ENCODE measurements at places on chromosomes 4 and X.

- no peaks in the 10 kb centered on the region for H3K36me3 ChIP-seq
- H3K4me3 ChIP-seq: no peak overlapping the region
- DNase-seq: no peak
- H3K27ac ChIP-seq: no peak overlapping the region
These were observed 27.5 kb downstream of the LNX1 start for GRCh38 chr4:53563824-53564223.

DNA sequence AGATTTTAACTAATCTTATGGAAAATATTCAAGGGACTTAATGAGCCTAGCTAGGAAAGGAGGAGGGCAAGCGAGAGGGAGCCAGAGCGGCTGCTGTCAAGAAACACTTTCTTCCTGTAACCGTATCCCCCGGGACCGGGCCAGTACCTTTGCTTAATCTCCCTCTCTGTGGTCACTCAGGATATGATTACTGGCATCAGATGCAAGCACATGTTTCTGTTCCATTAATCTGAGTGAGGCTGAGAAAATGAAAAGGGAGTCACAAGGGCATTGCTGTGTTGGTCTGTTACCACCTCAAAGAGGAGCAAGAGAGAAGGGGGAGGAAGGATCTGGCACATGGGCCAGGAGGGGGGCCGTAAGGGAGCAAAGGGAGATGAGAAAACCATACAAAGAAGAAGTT is 356.7 kb upstream of the GATB start:
- H3K27ac ChIP-seq: no peak overlapping the region
- H3K27me3 ChIP-seq: no peaks in the 10 kb centered on the region
- H3K4me1 ChIP-seq: peaks cover 33% of the 10 kb centered on the region
- no peaks in the 10 kb centered on the region for H3K36me3 ChIP-seq

DNA sequence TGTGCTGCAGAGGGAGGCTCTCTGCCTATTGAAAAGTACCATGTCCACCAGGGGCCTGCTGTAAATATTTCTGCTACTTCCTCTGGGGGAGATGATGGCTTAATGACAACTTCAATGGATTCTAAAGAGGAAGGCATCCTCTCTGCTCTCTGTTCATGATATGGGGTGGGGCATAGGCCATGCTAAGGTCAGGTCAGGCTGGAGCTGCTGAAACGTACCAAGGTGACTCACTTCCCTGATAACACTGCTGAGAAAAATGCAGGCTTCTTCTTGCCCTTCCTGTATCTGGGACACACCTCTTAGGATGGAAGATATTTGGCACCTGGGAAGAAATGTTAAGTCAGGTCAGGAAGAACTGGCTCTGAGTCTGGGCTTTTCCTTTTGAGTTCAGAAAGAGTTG is 31.5 kb downstream of the HS3ST1 start:
- no peaks in the 10 kb centered on the region for H3K36me3 ChIP-seq
- H3K27ac ChIP-seq: no peak overlapping the region
- no peak for DNase-seq
- H3K27me3 ChIP-seq: no peaks in the 10 kb centered on the region

DNA sequence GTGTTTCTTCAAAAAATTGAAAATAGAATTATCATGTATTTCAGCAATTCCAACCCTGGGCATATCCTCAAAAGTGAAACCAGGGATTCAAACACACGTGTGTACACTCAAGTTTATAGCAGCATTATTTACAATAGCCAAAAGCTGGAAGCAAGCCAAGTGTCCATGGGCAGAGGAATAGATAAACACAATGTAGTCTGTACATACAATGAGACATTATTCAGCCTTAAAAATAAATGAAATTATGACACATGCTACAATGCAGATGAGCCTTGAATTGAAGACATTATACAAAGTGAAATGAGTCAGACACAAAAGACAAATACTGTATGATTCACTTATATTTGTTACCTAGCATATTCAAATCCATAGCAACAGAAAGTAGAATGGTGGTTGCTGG is 853.4 kb downstream of the STIM2 start:
- no peaks in the 10 kb centered on the region for H3K27me3 ChIP-seq
- no peak overlapping the region for H3K4me3 ChIP-seq
- no peak overlapping the region for H3K27ac ChIP-seq
- H3K4me1 ChIP-seq: no peaks in the 10 kb centered on the region
- no peaks in the 10 kb centered on the region for H3K36me3 ChIP-seq
- DNase-seq: no peak

GRCh38 chr4:15381806-15382338 is 46.0 kb upstream of the C1QTNF7 start:
- H3K36me3 ChIP-seq: no peaks in the 10 kb centered on the region
- no peak for DNase-seq
- no peak overlapping the region for H3K27ac ChIP-seq
- no peak overlapping the region for H3K4me3 ChIP-seq
- H3K27me3 ChIP-seq: no peaks in the 10 kb centered on the region

DNA sequence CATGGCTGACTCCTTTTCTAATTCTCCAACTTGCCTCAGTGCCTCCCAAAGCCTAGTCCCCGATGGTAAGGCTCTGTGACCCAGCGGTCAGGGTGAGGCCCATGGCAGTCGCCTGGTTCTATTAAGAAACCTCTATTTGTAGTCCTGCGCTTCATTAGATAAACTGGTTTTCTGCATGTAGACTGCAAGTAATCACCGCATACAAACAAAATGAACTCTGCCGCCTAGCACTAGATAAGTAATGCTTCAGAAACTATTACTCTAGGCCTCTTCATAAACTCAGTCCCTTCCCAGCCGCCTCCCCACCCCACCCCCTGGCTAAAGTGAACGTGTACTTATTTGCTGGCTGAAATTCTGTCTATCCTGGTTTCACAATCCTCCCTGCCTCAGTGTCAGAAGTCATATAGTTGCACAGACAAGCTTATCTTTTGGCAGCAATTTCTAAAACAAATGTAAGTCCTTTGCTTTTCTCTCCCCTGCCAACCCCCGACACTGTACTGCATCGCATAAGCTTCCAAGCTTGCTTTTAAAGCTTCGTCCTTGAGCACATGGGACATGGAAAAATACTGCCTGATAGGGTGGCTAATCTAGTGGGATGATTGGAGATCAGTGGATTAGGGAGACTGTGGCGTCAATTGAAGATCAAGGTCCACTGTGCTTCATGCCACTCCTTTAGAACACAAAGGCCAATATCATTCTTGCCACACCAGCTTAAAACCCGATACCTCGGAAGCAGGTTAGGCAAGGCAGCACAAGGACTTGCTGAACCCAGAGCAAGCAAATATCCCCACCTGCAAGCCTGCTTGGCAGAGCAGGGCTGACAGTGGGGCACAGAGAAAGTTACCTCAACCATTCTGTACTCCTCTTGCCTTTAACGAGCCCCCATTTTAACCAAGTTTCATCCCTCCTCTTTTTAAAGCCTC is 125.8 kb downstream of the IRF2 start:
- no peaks in the 10 kb centered on the region for H3K27me3 ChIP-seq
- no peak for DNase-seq
- H3K36me3 ChIP-seq: no peaks in the 10 kb centered on the region
- H3K27ac ChIP-seq: no peak overlapping the region
- peaks cover 7% of the 10 kb centered on the region for H3K4me1 ChIP-seq

DNA sequence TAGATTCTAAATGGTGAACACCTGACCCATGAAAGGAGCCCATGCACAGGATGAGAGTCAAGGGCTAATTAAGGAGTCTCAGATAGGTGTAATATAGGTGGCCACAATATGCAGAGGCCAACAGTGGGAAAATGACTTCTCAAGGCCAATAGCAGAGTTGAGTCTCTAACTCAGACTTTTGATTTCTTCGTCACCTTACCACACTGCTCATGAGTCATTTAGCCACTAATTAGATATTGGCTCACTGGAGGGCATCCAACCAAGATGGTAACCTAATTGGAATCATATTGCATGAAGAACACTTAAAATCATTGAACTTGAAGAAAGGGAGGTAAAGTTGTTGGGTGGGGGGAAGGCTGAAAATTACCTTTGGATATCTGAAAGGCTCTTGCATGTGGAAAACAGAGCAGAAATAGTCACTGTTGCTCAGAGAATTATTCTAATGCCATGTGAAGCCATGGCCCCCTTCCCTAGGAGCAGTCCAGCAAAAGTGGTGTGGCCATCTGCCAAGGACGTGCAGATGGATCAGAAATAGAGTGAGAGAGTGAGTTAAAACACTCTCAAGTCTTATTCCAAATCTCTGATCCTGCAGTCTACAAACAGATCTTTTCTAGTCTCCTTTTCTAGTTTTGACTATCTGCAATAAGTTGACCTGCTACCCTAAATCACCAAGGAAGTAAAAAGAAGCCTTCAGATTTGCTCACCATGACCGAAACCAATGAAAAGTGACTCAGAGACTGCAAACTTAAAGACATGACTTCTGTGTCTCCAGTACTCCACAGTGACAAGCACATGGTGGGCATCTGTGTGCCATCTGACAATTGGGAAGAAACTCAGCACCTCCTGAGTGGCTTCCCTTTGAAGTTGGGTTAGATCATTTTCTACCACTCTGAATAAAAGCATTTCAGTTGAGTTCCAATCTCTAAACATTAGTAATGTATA is 93.9 kb upstream of the C1QTNF7 start:
- no peak overlapping the region for H3K27ac ChIP-seq
- H3K4me1 ChIP-seq: no peaks in the 10 kb centered on the region
- H3K4me3 ChIP-seq: no peak overlapping the region
- H3K36me3 ChIP-seq: no peaks in the 10 kb centered on the region
- no peak for DNase-seq
- no peaks in the 10 kb centered on the region for H3K27me3 ChIP-seq

GRCh38 chrX:84161641-84162040 is 26.4 kb downstream of the RPS6KA6 start:
- no peak for DNase-seq
- no peak overlapping the region for H3K4me3 ChIP-seq
- no peaks in the 10 kb centered on the region for H3K27me3 ChIP-seq
- H3K27ac ChIP-seq: no peak overlapping the region

DNA sequence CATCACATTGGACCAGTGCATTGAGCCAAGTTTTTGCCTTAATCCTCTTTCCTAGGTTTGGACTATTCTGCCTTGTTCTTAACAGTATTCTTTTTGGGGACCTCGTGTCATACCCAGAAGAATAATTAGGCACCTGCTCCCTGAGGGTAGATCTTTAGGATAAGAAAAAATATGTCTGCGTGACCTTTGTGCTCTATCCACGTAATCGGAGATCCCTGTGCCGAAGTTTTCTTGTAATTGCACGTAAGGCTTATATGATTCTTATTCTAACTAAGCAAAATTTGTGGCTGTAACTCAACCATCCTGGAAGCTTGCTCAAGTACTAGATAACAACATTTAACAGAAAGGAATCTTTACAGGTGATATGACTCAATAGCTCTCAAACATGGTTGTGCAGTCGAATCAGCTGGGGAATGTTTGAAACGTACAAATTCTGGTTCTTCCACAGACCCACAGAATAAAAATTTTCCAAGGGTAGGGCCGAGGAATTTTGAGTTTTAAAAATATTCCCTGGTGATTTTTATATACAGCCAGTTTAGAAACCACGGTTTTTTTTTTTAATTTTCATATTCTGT is 344.3 kb downstream of the GBA3 start:
- H3K4me3 ChIP-seq: no peak overlapping the region
- no peak for DNase-seq
- H3K27me3 ChIP-seq: no peaks in the 10 kb centered on the region
- H3K27ac ChIP-seq: no peak overlapping the region

GRCh38 chr4:151865312-151865711 is 104.5 kb upstream of the GATB start:
- peak; percentile 59 for DNase-seq
- H3K4me3 ChIP-seq: no peak overlapping the region
- peaks cover 29% of the 10 kb centered on the region for H3K4me1 ChIP-seq
- no peaks in the 10 kb centered on the region for H3K36me3 ChIP-seq
- peak overlapping the region; percentile 82 for H3K27ac ChIP-seq

DNA sequence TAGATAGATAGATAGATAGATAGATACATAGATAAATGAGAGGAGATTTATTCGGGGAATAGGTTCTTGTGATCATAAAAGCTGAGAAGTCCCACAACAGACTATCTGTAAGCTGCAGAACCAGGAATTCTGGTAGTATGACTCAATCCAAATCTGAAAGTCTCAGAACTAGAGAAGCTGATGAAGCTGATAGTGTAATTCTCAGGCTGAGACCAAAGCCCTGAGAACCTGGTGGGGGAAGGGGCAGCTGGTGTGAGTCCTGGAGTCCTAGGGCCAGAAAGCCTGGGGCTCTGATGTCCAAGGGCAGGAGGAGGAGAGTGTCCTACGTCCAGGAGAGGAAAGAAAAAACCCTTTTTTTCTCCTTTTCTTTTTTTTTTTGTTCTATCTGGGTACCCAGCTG is 8.0 kb upstream of the BANK1 start:
- no peak overlapping the region for H3K27ac ChIP-seq
- DNase-seq: no peak
- no peaks in the 10 kb centered on the region for H3K27me3 ChIP-seq
- H3K4me1 ChIP-seq: peaks cover 8% of the 10 kb centered on the region
- H3K4me3 ChIP-seq: no peak overlapping the region

- no peaks in the 10 kb centered on the region for H3K36me3 ChIP-seq
- H3K27ac ChIP-seq: no peak overlapping the region
- H3K4me1 ChIP-seq: no peaks in the 10 kb centered on the region
- H3K4me3 ChIP-seq: no peak overlapping the region
These were observed 80.5 kb upstream of the LNX1 start for GRCh38 chr4:53671757-53672156.

DNA sequence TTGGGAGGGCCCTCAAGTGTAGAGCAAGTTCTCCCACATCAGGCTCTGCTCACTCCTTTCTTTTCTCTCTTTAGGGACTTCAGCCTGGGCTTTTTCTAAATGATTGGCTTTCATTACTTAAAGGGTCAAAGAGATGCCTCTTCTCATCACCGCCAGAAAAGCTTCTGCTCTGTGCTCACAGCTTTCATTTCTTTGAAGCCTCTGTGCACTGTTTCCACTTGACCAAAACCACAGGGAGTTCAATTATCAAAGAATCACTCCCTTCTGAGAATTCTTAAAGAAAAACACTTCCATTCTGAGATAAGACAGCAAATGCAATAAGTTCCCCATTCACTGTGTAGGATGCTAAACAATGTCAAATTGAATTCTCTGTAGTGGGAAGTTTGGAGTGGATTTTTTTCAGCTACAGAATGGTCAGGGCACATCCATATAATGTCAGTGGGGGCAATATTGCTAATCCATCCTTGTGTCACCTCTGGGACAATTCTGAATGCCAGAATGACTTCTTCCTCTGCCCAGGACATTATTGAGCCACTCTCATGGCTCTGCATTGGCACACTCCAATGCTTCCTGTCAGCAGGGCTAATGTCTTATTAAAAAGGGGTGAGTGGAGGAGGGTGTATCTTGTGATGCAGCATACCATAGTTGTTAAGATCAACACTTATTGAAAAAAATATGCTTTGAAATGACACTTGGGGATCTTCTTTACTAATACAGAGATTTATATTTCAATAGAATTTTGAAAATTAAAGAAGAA is 217.6 kb downstream of the SNCA start:
- DNase-seq: peak; percentile 52
- peak overlapping the region; percentile 55 for H3K27ac ChIP-seq
- H3K4me1 ChIP-seq: peaks cover 35% of the 10 kb centered on the region
- H3K4me3 ChIP-seq: 0 out of 2 replicates have a peak overlapping the region, but pooled peaks have one; percentile 20

All from DND-41 (cell line).